ENCODE measurements at places on chromosomes 6 and 20. TPM values are rescaled to one million over a fixed set of nuclear protein-coding genes. Genes with fewer than 3 reads are reported as not detected.

DNA sequence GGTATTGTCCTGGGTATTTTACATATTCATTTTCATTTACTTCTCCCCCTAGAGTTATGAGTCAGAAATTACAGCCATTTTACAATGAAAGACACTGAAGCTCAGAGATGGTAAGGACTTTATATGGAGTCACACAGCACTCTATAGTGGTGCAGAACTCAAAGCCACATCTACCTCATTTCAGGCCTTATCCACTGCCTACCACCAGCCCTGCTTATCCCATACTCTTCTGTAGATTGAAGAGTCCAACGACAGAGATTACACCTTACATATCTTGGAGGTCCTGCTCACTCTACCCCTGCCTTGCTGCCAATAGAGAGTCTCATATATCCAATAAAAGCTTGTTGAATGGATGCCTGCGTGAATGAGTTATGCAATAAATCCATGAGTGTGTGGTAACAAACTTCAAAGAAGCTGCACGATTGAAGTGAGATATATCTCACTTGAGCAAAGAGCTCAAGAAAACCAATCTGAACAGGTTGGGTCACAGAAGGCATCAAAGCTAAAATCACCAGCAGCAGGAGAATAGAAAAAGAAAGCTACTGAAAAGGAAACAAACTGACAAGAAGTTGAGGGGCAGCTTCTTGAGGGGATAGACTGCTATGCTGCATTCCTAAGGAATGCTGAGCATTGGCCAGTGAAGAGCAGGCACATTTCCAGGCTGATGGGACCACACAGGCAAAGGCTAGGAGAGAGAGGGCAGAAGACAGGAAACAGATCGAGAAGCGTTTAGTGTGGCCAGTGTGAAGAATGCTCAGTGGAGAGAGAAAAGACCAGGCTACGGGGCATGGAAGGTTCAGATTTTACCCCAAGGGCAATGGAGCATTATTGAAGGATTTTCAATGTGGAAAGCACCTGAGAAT lies 585.6 kb downstream of the DHX35 start:
- no peak for DNase-seq

GRCh38 chr6:66421570-66421969 lies 714.5 kb upstream of the EYS start:
- peak; percentile 12 for DNase-seq

DNA sequence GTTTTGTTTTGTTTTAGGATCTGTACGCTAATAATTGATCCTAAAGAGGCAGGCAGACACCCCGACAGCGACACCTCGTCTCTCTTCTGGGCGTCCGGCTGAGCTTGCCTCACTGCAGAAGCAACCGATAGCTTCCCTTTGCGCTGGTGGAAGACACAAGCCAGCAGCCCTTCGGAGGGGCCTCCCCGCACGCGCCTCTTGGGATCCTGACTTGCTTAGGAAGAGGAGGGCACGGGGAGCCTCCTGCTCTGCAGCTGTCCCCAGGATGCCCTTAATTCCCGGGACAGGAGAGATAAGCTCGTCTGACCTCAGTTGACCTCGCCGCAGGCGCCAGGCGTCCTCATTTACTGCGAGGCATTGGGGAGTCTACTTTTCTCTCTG lies 94.0 kb downstream of the CD83 start:
- no peak for DNase-seq

- no peak for DNase-seq
These were observed 83.9 kb upstream of the SYNDIG1 start for GRCh38 chr20:24385547-24385946.

The EDN3 gene
- total RNA-seq: not detected

The FAM162B gene
- total RNA-seq: not detected

The TUBB2B gene
- 2.5 TPM for total RNA-seq

The PGBD1 gene
- 1.2 TPM for total RNA-seq

The ZBTB9 gene
- 4.7 TPM for total RNA-seq
